ENCODE measurements at places on chromosomes 1 and 21.
A peak's percentile ranks its signal among the peaks of the same experiment; 100 is the strongest.

- no peak for DNase-seq
Measured at GRCh38 chr1:225813214-225813964, 3.5 kb downstream of the EPHX1 start.

- no peak for DNase-seq
Measured at GRCh38 chr1:29684141-29684540, 447.8 kb downstream of the PTPRU start.

- DNase-seq = no peak
Measured at GRCh38 chr1:67741121-67741520, 56.1 kb downstream of the GADD45A start.

- DNase-seq = peak; percentile 31
Measured at GRCh38 chr1:58903514-58904298, 119.9 kb upstream of the JUN start.

DNA sequence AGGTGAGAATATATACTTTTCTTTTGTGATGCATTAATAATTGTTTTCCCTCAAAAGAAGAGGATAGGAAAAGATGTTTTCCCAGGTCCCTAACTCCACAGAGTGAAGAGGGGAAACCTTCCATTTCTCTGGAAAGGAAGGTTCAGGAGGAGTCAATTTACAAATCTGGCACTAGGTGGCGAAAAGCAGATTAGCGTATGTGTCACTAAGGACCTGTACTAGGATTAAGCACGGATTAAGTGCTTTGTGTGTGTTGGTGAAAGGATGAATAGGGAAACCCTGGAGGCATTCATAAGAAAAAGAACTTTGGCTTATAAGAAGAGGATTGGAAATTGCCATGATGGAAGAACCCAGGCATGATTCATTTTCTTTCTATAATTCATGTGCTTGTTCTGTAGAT, 410.1 kb upstream of the PLXNA2 start:
- peak; percentile 53 for DNase-seq

DNA sequence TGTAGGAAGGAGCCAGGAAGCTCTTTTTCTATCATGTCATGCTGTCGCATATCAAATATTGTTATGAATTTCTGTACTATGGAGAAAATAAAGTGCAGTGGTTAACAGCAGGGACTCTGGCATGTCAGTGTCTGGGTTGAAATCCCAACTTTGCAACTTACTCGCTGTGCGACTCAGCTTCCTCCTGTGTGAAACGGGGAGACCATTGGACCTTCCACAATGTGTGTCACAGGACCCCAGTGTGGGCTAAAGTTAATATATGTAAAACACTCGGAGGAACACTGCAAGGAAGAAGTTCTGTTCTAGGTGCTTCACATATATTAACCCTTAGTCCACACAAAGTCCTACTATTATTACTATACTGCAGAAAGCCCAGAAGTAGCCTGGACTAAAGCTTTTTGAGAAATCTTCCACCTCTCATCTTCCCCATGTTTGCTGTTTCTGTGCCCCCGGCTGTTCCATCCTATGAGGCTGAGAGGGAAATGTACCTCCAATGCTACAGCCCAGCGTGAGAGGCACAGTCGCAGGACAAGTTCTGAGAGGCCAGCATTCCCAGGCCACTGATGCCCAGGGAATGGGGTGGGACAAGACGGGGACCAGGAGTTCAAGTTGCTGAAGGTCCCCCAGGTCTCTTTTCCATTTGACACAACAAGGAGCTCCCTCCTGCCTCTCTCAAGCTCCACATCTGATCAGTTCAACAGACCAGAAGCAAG, 1.9 kb downstream of the CHIT1 start:
- DNase-seq = no peak

GRCh38 chr1:236322566-236323409, 41.0 kb upstream of the ERO1B start:
- no peak for DNase-seq

DNA sequence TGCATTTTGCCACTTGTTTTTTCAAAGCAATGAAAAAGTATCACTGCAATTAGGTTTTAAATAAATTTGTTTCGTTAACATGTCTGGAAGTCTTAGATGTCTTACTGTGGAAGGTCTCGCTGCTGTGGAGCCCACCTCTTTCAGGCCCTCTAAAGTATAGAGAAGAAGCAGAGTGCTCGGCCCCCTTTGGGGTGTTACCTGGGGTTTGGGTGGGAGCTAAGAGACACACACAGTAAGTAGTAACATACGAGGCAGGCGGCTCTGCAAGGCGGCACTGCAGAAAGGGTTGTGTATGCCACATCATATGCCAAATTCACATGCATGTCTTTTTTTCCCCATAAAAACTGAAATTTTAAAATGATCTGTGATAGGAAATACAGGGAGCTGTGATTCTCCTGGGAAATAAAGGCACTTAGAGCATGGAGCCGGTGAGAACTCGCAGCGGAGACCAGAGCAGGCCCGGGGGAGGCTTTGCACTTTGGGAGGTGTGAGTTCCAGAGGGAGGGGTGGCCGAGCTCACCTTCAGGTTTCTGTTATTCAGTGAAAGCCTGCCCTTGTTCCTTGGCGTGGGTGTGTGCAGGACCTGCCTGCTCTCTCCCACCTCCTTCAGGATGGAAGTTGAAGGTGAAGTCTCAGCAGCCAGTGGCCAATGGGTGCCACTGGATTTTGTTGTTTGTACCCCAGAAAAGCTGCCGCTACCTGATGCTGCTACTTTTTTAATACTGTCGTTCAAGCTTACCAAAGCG, 35.7 kb upstream of the PWP2 start:
- no peak for DNase-seq

- no peak for DNase-seq
Measured at GRCh38 chr1:192807211-192808162, 1.4 kb upstream of the RGS2 start.

DNA sequence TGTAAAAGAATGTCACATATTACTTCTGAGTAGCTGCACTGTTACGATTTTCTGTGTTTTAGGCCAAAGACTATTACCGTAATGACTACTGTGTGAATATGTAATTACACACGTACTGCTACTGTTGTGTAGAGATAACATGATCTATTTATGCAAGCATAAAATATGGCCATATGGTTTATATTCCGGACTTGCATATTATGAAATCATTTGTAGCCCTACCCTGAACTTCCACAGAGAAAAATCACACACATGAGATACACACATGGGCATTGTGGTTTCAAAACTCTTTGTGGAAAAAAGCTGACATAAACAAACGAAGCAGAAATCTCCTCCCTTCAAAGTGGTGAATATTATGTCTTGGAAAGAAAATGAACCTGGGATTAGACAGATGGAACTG, 373.0 kb upstream of the ADAMTS5 start:
- peak; percentile 31 for DNase-seq

DNA sequence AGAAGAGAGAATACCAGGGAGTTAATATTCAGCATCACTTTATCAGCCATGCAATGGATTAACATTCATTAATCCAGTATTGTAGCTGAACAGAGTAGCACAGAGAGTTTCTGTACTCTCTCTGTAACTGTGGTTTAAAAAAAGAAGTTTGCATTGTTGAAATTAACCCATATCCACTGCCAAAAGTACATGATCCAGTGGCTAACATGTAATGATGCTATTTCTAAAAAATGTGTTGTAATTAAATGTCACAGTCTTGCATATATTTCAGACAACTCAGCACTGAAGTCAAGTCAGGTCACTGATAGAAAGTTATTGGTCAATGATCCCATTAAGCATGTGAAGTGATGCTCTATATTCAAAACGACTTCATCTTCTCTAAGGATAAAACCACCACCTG, 141.3 kb downstream of the NRIP1 start:
- DNase-seq = no peak

DNA sequence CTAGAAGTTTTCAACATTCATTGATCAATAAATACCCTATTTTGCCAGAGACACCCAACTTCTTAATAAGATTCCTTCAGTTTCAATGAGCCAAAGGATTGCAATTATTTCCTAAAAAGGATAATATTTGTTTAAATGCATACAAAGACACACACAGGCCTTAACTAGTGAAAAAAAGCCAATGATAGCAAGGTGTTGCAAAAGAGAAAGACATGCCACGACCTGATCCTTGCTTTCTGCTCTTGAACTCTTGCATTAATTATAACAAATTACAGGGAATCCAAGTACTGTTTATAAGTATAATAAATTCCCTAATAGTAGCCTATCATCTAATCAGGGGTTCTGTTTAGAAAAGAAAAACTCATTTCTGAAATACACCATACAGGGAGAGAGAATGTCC, 131.1 kb downstream of the PTPN14 start:
- DNase-seq = no peak

GRCh38 chr1:217431395-217431794, 199.5 kb downstream of the GPATCH2 start:
- DNase-seq = no peak

- DNase-seq = peak; percentile 71
Measured at GRCh38 chr1:21659099-21659923, 9.8 kb downstream of the RAP1GAP start.

GRCh38 chr1:9410737-9411297, 118.1 kb downstream of the SPSB1 start:
- DNase-seq = peak; percentile 14

DNA sequence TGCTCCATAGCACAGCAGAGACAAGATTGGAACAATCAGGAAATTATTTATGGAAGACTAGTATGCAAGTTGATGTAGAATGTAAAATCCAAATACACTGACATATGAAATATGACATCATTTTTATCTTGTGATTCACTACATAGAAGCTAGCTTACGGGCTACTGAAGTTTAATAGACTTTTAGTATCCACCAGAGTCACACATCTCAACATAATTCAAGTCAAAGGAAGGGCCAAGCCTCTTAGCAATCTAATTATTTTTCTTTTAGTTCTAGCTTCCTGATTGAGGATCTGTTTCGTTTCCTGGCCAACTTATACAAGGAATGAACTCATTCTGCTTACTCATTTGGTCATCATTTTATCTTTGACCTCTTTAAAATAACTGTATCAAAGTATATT, 234.4 kb upstream of the CHRM3 start:
- DNase-seq = no peak

GRCh38 chr1:181350131-181350530, 133.2 kb upstream of the CACNA1E start:
- no peak for DNase-seq

GRCh38 chr1:100543640-100544039, 5.7 kb downstream of the GPR88 start:
- peak; percentile 22 for DNase-seq

- no peak for DNase-seq
Measured at GRCh38 chr1:52532731-52533327, 20.1 kb downstream of the TUT4 start.

DNA sequence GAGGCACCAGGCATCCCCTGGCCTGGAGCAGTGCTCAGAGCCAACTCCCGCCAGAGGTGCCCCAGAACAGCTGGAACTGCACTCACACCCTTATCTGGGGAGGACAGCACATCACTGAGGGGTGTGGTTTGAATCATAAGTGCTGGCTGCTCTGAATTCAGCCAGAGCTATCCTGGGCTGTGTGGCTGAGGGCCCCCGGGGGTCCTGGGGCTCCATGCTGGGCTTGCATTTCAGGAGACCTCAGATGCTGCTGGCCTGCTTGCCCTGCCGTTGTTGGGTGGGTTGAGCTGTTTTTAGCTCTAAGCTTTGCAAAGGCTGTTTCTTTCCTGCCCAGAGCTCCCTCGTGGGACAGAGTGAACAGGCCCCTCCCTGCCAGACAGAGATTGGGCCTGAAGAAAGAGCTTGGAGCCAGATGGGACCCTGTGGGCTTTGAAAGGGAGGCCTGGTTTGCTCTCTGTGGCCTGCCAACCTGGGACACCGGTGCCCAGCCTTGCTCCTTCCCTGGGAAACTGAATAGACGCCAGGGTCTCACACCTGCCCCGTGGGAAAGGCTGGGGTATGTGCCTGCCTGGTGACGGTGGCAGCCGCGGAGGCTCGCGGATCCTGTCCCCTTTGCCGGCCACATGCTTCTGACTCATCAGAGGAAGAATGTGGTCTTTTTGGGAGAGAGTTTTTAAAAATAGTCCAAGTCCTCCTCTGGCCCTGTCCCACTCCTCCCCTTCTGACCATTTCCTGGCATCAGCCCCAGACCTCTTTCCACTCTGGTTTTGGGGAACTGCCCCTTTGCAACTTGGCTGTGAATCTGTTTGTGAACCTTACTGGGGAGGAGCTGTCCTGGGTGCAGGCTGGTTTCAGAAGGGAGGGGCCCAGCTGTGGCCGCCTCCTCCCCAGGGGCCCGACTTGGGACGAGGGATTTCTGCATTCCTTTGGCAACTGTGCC, 30.0 kb downstream of the ARHGEF10L start:
- DNase-seq = no peak

DNA sequence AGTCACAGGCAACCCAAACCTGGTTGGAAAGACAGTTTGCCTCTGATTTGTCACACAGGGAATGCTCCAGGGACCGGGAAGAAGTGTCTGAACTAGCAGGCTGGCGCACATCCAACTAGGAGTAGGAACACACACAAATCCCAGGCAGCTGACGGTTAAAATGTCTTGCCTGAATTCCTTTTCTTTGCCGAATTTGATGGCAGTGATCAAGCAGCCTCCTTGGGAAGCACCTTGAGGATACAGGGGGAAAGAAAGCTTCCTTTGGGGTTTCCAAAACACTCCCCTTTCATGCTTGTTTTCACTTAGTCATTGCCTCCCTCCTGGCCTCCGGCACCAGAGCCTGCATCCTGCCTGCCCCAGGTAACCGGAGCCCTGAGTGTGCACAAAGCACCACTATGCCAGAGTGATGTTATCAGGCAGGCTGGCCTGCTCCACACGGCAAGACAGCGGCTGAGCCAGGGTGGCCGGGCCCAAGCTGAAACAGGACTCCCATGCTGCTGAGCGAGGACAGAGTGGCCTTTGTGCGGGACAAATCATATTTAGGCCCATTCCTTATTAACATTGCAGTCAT, 193.8 kb downstream of the LMX1A start:
- DNase-seq = peak; percentile 60

- DNase-seq = no peak
Measured at GRCh38 chr1:76871355-76871974, 4.2 kb downstream of the ST6GALNAC5 start.

DNA sequence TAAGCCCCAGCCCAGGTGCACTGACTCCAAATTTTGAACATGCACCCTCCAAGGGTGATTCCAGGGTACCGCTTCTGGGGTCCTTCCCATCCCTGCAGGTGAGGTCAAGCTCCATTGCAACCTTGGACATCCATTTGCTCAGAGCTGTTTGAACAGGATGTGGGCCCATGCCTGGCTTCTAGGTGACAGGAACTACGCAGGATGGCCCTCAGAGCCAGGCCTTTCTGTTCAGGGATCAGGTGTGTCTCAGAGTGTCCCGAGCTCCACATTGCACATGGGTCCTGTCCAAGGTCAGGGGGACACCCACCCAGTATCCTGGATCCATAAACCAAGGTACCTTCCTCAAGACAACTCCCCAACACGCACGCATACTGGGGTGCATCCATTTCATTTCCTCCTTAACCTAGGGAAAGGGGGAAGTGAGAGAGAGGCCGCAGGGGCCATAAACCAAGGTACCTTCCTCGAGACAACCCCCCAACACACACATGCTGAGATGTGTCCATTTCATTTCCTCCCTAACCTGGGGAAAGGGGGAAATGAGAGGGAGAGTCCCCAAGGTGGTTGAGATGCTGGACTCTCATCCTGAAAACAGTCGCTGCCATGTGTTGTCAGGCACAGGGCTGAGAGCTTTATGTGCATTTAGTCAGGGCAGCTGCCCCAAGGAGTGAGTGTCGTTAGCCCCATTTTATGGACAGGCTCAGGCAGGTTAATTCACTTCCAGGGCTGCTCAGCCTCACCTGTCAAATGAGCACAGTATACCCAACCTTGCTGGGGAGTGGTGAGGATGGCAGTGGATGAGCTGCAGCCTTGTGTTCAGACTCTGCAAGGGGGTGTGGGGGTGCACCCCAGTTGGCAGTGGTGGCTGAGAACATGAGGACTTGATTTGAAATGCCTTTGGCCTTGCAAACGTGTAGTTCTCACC, 2.1 kb downstream of the SLC66A1 start:
- no peak for DNase-seq

GRCh38 chr1:173269490-173270230, 62.5 kb upstream of the TNFSF4 start:
- DNase-seq = no peak

- DNase-seq = no peak
Measured at GRCh38 chr1:153789478-153790034, 14.3 kb downstream of the SLC27A3 start.
